CD4-positive, alpha-beta T cell treated with Interleukin-15 for 4 hours (primary cell): ENCODE measurements at places on chromosomes 7 and 10.

- DNase-seq: no peak
Observed at GRCh38 chr7:7751243-7752092, 33.1 kb upstream of the RPA3 start.

GRCh38 chr7:1689311-1689710 lies 19.2 kb downstream of the ELFN1 start:
- DNase-seq: no peak

DNA sequence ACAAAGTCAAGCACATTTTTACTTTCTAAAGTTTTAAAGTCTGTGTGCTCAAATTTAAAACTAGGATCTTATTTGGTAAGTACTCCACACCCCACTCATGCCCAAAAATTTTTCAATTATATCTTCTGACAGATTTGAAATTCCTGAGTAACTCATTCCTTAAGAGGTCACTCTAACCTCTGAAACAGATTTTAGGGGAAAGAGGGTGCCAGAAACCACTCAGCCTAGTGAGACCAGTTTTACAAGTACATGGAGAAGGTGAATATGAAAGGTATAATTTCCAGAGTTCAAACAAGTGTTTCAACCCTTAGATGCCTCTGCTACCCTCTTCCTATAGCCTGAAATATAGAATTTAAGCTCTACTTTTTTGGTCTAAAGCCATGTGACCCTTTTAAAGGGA lies 79.2 kb downstream of the C7orf25 start:
- no peak for DNase-seq

GRCh38 chr10:49645417-49645816 lies 31.6 kb downstream of the CHAT start:
- no peak for DNase-seq

GRCh38 chr7:92949748-92950147 lies 113.4 kb upstream of the CDK6 start:
- no peak for DNase-seq

DNA sequence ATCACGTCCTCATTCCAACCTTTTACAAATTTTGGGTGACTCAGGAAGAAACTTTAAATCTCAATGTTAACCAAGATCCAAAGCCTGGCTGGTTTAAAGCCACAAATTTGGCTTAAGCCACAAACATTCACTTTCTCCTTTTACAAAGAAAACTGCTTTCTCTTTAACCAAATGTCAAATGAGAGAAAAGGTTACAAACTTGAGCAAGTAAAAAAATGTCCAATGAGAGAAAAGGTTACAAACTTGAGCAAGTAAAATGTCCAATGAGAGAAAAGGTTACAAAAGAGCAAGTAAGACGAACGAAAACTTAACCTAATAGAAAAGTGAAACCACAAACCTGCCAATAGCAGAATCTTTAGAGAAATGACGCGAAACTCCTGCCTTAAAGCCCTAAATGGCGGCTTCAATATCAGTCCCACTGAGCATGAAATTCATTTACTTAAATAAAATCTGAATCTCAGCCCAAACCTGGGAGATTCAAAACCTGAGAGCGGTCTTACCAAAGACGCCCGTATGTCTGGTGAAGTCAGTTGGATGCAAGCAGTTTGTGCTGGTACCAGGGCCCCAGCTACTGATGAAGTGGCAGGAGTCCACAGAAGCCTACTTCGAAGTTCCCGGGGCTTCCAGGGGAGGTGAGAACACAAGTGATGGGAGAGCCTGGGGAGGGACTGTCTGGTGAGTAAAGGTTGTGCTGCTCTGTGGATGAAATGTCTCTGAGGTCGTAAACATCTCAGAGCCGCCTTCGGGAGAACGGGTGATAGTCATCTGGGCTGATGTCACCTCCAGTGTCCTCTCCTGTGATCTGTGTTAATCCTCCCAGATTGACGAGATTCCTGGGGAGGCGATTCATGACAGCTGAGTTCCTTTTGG lies 74.6 kb downstream of the PAXIP1 start:
- peak; percentile 96 for DNase-seq

DNA sequence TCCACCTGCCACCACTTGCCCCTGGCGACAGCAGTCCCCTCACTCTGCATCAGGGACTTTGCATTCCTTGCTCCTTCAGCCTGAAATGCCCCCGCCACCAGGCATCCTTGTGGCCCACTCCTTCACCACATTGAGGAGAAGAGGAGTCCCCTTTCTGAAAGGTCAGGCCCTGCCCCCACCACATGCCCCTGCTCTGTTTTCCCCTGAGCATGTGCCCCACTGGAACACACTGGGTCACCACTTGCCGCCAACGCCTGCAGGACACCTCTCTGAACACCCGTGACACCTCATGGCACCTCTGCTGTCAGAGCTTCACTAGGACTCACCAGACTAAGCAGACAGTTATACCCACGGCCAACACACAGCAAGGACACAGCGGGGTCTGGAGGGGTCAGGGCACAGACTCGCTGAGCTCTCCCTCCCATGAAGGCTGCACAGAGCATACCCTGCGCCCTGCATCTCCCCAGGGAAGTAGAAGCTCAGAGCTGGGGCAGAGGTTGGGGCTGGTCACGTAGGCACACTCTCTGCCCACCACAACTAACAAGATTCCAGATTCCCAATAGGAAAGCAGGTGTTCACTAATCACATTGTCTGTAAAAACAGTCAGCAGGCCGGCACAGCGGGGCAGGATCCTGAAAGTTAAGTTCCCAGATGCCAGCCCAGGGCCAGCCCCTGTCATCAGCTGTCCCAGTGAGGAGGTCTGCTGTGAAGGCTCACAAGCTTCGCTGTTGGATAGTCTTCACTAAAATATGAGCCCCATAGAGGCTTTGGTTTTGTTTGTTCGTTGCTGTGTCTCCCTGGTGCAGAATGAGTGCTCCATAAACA lies 5.8 kb upstream of the AOC1 start:
- DNase-seq: no peak

DNA sequence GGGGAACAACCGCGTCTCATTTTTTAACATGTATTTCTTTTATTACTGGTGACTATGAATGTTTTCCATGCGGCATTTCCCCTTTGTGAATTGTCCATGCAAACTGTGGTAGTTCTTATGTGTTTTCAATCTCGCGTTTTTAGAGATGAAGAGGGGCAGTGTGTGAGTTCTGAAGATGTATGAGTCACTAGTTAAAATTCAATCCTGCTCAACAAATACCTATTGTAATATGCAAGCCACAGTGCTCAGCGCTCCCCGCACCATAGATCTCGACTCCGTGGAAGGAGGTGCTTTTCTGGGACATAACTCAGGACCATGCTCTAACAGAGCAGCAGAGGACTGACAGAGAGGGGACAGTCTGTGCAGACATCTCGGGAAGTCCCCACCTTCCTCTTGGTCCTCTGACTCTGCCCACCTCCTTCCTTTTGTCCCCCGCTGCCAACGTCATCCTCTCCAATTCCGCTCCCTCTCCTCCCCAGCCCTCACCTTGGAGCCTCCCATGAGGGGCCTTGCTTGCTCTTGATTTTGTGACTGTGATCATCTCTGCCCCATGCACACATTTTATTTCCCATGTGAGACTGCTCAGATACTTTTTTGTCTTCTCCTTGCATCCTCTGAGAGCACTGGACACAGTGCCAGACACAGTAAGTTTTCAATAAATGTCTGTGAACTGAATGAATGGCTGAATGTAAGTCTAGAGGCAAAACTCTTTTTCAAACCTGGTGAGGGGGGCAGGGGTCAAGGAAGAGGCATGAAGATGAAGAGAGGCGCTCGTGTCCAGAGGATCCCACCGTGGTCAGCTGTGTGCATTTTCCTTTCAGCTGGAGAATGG lies 42.7 kb upstream of the PLEKHA1 start:
- no peak for DNase-seq

- DNase-seq: no peak
Observed at GRCh38 chr7:44764081-44764480, 15.4 kb downstream of the ZMIZ2 start.

DNA sequence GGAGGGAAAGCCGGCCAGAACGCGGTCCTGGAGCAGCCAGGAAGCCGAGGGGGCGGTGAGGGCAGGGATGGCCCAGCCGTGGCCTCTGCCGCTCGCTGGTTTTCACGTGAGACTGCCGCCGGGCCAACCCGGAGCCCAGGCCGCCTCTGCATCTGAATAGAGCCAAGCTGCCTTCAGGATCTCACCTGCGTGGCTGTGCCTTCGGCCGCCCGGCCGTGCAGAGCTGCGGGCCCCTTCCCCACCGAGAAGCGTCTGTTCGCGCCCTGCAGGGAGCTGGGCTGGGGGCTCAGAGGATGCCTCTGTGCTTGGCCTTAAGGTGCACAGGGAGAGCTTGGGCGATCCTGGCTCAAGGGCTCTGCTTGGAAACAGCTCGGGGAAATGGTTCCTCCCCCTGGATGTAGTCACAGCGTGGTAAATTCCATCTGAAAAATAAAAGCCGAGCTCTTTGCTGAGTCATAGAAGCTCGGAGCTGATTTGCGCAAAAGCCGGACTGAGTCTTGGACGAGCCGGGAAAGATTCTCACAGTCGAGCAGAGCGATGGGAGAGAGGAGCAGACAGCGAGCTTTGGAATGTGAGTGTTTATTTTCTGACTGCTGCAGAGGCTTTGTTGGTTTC lies at the start of gene JAKMIP3:
Gene JAKMIP3, plus strand, starts transcription at position 456 of the 615 bp plus-strand sequence. CDS start 38,863 bp downstream, outside the sequence.
- DNase-seq: no peak

DNA sequence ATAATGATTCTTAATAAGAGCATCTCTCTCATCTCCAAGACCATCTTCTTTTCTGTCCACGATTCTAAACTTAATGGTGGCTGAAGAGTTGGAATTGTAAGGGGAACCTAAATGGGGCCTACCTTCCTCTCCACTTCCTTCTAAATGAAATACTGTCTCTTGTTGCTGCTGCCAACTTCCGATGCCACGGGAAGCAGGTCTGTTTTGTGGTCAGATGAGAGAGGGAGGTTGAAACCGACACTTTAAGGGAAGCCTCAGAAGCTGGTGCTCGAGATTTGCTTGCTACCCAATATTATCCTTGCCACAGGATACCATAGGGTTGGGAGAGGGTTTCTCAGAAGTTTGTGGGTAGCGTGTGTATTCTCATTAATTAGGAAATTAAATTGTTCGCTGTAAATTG lies 464.1 kb downstream of the SUGCT start:
- DNase-seq: no peak

- DNase-seq: no peak
Observed at GRCh38 chr7:12729112-12729511, 41.7 kb downstream of the ARL4A start.

DNA sequence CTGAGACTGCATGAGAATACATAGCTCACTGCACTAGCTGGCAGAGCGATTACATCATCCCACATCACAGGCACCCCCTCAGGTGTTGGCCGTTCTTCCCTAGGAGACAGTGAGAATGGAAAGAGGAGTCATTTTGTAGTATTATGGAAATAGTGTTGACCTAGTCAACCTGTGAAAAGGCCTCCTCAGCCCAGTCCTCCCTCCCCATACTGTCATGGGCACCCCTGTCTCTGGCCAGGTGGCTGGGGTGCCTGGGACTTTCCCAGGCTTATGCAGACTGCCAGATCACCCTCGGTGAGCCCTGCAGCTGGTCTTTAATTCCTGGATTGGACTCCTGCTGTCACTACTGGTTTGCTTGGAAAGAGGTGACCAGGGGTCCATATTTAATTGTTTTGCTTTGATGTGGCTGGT lies 4.0 kb downstream of the INPP5A start:
- no peak for DNase-seq

DNA sequence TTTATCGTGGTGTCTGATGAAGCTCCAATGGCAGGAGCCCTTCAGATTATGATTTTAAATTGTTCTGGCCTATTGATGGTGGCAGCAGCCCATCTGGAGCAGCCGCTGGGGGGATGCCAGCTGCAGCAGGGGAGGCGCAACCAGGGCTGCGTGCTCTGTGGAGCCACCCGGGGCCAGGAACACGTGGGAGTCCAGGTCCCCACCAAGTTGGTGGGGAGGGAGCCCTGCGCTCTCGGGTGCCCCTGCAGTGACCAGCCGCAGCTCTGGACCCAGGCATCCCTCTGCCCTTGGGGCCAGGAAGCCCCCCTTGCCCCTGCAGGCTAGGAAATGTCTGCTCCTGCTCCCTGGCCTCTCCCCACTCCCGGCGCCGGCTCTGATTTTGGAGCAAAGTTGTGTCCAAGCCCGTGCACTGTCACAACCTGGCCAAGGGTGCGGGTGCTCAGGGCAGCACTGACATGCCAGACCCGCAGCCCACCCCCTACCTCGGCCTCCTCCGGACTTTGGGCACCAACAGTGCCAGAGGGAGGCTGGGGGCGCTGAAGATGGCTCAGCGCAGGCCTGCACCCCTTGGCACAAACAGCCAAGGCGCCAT lies 147.2 kb upstream of the ADO start:
- no peak for DNase-seq

GRCh38 chr10:72330069-72330426 lies 24.7 kb downstream of the DNAJB12 start:
- DNase-seq: no peak

DNA sequence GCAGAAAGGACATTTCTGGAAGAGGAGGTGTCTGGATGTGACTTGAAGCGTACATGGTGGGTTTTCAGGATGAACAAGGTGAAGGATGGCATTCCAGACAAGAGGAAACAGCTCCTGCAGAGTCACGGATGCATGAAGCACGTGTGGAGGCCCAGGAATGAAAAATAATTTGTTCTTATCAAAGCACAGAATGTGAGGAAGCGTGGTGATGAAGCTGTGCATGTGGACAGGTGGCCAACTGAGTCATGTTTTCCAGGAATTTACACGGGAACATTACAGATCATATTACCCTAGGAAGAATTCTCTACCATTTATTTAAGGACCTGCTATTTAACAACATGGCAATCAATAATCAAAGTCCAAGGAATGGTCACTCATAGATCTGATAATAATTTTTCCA lies 413.2 kb upstream of the KLF6 start:
- DNase-seq: no peak

DNA sequence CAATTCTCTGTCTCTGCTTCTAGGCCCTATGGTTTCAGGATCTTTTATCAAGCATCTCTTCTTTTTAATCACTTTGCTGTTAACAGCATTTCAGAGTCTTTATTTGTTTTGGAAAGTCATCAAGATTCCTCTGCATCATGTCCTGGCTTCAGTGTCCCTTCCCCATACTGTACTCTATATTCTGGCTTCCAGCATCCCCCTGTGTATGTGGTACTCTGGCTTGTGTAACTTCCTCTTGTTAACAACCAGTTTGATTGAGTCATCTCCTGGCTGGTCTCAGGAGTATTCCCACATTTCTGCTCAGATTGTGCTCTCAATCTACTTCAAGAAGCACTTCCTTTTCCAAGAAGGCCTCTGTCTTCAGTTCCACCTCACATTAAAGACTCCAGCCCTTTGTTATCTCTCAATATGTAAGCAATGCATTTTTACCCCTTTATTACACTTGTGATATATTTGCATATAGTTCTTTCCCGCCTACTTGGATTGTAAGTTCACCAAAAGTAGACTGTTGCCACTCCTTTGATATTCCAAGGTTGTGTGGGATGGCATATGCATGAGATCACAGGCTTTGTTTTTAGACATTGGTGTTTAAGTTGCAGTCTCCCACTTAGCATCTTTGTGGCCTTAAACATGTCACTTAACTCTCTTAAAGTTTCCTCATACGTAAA lies 15.1 kb upstream of the ATE1 start:
- DNase-seq: no peak

DNA sequence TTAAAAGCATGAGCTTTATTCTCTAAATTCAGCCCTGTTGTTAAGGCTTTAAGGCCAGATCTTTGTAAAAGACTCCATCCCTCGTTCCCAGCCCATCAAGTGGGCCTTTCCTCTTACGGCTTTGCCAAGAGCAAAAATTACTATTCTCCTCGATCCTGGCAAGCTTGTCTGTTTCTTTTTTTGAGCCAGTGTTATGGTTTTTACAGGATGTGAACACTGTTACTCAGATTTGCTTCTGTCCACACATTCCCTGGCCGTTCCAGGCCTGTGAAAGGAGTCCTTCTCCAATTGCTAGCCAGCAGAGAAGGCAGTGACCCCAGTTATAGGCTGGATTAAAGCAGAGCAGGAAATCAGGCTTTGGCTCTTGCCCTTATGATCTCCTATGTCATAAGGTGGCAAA lies 47.0 kb upstream of the EPC1 start:
- no peak for DNase-seq

- no peak for DNase-seq
Observed at GRCh38 chr10:33388785-33389184, 54.3 kb upstream of the NRP1 start.
